ENCODE measurements at places on chromosomes 6 and 20.
A peak's percentile ranks its signal among the peaks of the same experiment; 100 is the strongest.

DNA sequence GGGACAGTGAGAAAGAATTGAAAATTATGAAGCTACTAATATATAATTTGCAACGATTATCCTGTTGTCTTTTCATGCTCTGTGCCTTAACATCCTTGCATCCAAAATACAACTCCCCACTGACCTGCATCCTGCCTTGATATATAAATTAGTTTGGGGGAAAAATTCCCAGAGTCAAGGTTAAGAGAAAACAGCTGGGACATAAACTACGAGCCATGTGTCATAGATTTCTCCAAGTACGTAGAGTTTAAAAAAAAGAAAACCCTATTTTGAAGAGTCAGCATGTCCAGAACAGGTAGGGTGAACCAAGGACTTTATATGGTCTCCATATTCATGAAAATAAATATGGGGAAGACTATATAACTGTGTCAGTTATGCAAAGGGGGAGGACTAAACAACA lies 123.8 kb upstream of the MARCKS start:
- no peak for DNase-seq

DNA sequence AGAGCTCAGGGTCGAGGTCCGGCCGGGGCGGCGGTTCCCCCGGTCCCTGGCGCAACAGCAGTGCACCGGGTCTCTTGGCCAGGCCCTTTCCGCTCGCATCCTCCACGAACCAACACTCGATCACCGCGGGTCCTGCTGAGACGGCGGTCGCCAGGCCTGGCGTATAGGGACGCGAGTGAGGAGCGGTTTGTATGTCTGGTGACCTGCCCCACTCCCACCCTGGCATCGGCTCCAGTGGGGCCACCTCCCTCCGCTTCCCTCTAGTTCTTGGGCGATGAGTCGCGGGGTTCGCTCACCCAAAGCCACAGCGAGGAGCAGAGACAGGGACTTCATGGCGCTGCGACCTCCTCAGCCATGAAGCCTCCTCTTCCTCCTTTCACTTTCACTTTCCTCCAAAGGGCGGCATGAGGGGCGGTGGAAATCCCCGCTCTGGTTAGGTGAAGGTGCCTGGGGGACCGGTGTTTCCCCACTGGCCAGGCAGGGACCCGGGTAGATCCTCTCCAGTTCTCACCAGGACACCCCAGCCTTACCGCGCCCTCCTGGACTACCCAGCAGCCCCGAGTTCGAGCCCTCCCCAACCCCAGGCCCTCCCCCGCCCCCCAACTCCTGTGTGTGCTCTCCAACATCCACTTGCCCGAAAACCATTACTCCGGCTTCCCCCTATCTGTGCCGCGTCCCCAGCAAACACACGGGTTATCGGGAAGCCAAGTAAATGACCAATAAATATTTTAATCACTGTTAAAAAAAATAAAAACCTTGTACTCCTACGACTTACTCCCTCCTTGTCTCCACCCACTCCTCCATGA lies at the start of gene TAPBP:
TAPBP (minus strand) TSS at position 370 of the 806 bp plus-strand sequence; CDS start at position 333, 37 bp downstream.
- DNase-seq, result peak; percentile 71

- no peak for DNase-seq
Observed at GRCh38 chr6:79145301-79145700, 67.2 kb upstream of the PHIP start.

- DNase-seq, result peak; percentile 56
Observed at GRCh38 chr20:44909872-44910689, at the start of gene PABPC1L. PABPC1L (plus strand) TSS chr20:44910060; CDS start chr20:44910144, 84 bp downstream.

DNA sequence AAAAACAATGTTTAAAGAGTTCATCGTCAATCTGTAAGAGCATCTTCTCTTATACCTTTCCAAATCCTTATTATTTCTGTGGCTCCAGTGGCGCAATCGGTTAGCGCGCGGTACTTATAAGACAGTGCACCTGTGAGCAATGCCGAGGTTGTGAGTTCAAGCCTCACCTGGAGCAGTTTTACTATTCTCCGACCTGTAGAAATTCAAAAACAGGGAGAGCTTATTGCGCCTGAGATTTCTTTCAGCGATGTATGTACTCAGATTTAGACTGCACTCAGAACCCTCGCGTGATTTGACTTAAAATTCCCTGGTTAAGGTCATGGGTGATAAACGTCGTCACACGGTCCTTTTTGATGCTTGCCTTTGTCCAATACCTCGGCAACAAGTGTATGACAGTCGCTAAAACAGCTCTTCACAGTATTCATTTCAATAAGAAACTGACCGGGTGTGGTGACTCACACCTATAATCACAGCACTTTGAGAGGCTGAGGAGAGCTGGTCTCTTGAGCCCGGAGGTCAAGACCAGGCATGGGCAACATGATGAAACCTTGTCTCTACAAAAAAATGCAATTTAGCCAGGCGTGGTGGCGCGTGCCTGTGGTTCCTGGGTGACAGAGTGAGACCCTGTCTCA lies 11.9 kb downstream of the GPX5 start:
- DNase-seq, result no peak

DNA sequence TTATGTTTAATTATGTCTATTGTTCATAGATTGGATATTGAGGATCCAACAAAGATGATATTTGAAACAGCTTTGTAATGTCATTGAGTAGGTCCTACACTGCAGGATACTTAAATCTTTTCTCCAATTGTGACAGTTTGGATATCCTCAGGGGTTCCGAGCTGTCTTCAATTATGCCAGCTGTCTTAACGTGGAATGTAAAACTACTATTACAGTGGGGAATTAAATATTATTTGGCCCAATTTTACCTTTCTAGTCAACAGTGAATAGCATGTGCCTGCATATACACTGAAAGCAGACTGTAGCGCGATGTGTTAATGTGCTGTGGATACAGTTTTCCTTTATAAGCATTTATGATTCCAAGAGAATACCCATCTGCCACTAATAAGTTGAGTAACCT lies 156.9 kb downstream of the GRIK2 start:
- no peak for DNase-seq

GRCh38 chr6:166760288-166760687 lies 133.2 kb upstream of the RPS6KA2 start:
- DNase-seq, result peak; percentile 35

DNA sequence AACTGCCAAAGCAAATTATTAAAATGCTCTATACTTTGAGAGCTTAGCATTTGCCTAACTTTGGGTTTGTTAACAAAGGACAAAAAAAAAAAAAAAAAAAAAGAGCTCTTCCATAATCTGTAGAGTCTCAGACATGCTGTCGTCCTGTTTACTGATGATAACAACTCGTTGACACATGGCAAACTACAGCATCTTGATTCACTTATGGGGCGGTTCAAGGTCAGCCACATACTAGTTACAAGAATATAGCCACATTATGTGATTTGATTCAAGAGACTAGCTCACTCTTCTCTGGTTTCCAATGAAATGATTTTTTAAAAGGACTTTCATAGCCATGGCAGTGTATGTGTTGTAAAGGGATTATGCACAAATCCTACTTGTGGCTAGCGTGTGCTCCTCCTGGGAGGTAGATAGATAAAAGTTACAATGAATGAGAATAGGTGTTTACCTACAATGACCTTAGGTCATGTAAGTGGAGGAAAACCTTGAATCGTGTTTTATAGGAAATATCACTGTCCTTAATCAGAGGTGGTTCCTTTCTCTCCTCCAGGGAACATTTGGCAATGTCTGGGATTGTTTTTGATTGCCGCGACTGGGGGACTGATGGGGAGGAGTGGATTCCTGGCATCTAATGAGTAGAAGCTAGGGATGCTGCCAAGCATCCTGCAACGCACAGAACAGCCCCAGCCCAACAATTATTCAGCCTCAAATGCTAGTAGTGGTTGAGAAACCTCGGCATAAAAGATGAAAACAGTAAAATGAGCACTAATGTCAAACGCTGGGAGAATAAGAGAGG lies 969.2 kb upstream of the SLC35B3 start:
- no peak for DNase-seq

DNA sequence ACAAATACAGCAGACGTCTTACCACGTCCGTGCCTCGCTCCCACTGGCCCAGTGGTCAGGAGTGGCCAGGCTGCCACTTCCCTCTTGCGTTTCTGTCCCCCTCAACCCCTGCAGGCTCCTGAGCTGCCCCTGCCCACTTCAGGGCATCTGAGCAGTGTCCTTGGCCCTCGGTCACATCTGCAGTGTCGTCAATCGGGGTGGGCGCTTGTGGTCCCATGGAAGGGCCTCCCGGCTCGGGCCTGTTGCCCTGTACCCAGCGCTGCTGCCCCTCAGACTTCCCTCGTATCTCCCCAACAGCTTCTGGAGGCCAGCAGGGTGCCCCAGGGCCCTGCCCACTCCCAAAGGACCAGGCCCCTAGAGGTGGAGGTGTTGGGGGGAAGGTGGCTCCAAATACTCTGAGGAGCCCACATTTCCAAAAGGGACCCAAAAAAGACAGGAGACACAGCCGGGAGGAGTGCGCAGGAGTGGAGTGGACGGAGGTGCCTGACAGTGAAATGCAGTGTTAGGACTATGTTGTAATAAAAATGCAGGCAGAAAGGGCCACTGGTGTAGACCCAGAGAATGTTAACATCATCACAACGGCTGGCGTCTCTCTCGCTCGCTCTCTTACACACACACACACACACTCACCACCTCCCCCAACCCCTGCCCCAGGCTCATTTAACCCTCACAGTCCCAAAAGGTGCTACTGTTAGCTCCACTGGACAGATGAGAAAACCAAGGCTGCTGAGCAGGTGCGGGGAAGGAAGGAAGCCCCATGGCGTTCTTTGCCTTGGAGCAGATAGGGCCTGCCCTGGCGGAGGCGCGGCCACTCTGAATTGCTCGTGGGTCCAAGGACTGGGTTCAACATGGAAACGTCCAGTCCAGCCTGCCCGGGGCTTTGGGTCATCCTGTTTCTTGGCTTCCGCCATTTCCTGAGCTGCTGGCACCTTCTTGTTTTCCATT lies 343.9 kb downstream of the ZFAND3 start:
- DNase-seq, result no peak

- no peak for DNase-seq
Observed at GRCh38 chr20:8020314-8021079, 936 bp upstream of the TMX4 start.

GRCh38 chr20:33362898-33363297 lies 38.4 kb downstream of the CDK5RAP1 start:
- DNase-seq, result no peak

- no peak for DNase-seq
Observed at GRCh38 chr6:53101006-53101405, 35.8 kb downstream of the FBXO9 start.

DNA sequence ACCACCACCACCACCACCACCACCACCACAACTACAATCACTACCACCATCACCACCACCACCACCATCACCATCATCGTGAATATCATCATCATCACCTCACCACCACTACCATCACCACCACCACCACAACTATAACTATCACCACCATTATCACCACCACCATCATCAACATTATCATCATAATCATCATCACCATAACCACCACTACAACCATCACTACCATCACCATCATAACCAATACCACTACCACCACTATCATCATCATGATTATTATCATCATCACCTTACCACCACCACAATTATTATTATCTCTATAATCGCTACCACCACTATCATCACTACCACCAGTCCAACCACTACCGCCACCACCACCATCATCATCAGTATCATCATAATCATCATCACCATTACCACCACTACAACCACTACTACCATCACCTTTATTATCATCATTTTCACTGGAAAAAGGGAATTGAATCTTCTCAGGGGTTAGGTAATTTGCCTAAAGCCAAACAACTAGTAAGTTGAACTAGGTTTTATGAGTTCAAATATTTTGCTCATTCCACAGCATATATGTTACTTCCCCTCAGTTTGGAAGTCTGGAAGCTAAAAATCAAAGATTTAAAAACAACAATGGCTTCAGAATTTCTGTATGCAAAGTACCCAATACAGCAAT lies 8.3 kb downstream of the RIPOR2 start:
- no peak for DNase-seq

DNA sequence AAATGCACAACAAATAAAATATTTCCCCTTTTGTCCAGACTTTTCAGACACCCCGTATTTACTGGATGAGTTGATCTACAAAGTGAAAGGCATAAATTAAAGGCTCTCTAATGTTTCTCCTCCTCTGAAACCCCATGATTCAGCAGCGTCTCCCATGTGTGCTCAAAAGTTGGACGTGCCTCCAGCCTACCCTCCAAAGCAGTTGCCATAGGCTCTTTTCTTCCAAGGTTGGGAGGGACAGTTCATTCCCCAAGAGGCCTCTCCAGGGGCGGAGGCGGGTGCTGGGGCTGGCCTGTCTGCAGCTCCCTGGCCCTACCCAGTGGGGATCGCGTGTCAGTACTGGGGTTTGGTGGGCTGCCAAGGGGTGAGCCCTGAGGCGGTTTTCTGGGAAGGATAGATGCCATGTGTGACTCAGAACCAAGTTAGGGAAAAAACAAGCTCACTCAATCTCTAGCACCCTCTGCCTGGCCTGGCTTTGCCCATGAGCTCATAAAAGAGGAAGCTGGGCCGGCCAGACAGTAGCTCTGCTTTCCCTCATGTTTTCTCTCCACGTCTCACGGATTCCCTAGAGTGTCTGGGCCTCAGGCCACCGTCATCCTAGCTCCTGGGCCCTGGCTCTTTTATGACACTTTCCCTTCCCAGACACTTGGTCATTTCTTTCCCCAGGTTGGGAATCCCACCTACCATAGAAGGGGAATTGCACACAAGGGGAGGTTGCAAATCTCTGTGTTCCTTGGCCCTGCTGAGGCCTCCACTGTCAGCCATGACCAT lies 8.0 kb upstream of the IER3 start:
- no peak for DNase-seq

- DNase-seq, result no peak
Observed at GRCh38 chr6:17556014-17556413, 44.1 kb upstream of the FAM8A1 start.

- DNase-seq, result no peak
Observed at GRCh38 chr6:135686784-135687301, 164.7 kb upstream of the PDE7B start.

- DNase-seq, result no peak
Observed at GRCh38 chr6:150119173-150119572, 23.7 kb upstream of the PPP1R14C start.

DNA sequence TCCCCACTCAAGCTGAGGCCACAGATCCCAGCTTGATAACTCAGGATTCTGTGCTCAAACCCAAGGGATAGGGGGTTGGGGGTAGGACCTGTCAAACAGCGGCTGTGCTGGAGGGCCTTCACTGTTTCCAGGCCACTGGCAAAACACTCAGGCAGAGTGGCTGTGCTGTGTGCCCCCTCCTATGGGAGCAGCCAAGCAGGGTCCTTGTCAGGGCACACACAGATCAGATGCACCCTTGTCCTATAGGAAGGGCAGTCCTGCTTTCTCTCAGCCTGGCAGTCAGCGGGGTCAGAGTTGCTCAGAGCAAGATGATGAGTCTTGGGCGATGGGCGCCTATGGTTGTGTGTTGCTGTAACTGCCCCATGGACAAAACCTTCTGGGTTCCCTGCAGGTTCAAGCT lies 554.8 kb downstream of the TBC1D32 start:
- no peak for DNase-seq

GRCh38 chr6:10146715-10147451 lies 268.0 kb downstream of the TFAP2A start:
- no peak for DNase-seq

GRCh38 chr20:13995841-13996240 lies 525 bp downstream of the MACROD2 start:
- no peak for DNase-seq

DNA sequence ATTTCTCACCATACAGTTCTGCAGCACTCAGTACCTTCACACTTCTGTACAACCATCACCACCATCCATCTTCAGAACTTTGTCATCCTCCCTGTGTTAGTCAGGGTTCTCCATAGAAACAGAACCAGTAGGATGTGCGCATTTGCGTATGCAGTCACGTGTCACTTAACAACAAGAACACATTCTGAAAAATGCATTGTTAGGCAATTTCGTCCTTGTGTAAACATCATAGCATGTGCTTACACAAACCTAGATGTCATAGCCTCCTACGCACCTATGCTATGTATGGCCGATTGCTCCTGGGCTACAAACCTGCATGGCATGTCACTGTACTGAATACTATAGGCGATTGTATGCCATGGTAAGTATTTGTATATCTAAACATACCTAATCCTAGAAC lies 66.2 kb upstream of the PTPRT start:
- DNase-seq, result no peak

Measured in stimulated activated CD4-positive, alpha-beta T cell treated with anti-CD3 and anti-CD28 coated beads, Interleukin-15, amount 100 ng/mL, for 1 hour (primary cell).